Diencephalon (tissue), 1 donor: ENCODE measurements at places on chromosomes 3 and 15. TPM values are rescaled to one million over a fixed set of nuclear protein-coding genes. Genes with fewer than 3 reads are reported as not detected.

The PAQR5 gene
- total RNA-seq = 2.3 TPM

The TNFAIP8L3 gene
- 5.5 TPM for total RNA-seq

The FOXL2 gene
- total RNA-seq = 0.46 TPM

The RBMS3 gene
- total RNA-seq = 36.2 TPM

The LOXL1 gene
- total RNA-seq = 7.4 TPM

The BHLHE40 gene
- total RNA-seq = 7.4 TPM

The SERINC4 gene
- 0.23 TPM for total RNA-seq

The MKRN3 gene
- 23.8 TPM for total RNA-seq

The ISY1 gene
- total RNA-seq = 13.4 TPM

The GREM1 gene
- total RNA-seq = under 0.01 TPM

The DUSP7 gene
- 9.5 TPM for total RNA-seq

The CCDC80 gene
- total RNA-seq = 10.4 TPM

The CYP1A1 gene
- total RNA-seq = 0.23 TPM

The CADM2 gene
- 172 TPM for total RNA-seq

The AHSG gene
- 0.23 TPM for total RNA-seq

The RTP1 gene
- 3.2 TPM for total RNA-seq

The WNT5A gene
- 16.4 TPM for total RNA-seq

The MTHFS gene
- total RNA-seq = 17.1 TPM

The HACD2 gene
- total RNA-seq = 55.6 TPM

The PRKAR2A gene
- total RNA-seq = 38.8 TPM

The ATP10A gene
- total RNA-seq = 1.8 TPM

The ITIH1 gene
- not detected for total RNA-seq

The MAGEL2 gene
- 13.8 TPM for total RNA-seq

The SLC30A4 gene
- 26.3 TPM for total RNA-seq
